ENCODE measurements at places on chromosomes 1 and 21.

DNA sequence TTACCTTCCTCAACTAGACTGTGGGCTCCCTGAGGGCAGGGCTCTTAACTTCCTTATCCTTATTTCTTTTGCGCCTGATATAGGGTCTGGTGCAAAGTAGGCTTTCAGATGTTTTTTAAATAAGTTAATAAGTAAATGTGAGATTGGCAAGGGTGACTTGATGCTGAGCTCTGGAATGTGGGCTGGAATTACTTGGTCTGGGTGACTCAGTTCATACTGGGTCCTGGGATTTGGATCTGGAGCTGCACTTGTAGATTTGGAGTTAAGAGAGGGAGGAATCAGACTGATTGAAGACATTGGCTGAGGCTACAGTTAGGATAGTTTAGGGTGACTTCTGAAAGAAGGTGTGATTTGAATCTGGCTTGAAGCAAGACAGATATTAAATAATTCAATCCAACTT lies 190.9 kb downstream of the GIPC2 start:
- DNase-seq = no peak

DNA sequence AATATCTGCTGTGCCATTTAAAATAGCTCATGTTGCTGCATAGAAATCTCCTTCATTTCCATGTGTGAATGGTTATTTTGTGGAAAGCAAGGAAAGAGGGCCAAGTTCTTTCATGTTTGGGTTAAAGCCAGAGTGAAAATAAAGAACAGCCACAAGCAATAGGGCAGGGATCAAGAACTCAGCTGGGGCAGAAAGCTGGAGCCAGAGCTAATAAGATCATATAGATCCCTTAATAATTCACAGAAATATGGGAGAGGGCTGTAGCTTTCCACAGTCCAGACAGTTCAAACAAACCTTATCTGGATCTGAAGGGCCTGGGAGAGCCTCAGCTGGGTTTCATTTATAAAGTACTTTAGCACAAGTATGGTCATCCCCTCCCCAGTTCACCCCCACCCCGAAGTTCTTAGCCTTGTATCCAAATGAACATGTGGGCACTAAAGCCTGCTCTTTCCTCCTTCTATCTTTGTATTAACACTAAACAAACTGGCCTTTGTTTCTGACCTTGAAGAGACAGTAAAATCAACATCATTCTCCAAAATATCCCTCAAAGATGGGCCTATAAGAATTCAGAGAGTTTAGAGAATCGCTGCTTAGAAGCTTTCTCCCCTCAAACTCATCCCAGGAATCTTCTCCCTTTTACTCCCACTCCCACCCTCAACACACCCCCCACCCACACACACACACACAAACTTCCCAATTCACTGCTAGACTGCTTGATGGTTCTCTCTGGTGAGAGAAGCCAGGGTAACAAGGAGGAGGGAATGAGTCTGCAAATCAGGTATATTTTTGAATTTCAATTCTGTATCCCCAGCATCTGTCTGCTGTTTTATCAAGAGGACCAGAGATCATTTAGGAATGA lies 41.7 kb downstream of the UTP25 start:
- DNase-seq = no peak

DNA sequence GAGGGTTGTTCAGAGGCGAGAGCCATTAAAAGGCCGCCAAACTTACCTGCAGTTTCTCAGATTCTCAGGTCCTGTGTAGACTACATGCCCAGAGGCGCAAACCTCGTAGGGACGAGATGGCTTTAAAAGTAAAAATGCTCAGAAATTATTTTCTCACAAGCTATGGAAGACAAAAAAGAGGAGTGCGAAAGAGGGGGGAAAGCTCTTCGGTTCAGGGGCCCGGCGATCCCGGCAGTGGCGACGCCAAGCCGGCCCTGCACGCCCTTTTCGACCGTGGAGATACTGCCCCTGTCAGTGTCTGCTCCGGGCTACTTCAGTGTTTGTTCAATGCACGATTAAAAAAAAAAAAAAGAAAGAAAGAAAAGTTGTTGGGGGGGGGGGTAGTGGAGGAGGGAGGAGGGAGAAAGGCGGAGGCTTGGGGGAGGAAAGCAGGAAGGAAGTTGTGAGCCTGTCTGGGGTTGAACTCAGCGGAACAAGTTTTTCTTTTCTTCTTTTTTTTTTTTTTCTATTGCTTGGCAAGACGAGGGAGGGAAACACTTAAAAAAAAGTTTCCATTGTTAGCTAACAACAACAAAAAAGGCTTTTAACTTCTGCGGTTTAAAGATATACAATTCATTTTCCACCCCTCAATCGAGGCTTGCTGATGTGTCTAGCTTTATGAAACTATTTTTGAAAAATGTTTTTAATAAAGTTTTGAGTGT lies at the start of gene ITPKB:
Gene ITPKB, minus strand, starts transcription at position 288 of the 701 bp plus-strand sequence. CDS start 1,824 bp downstream, outside the sequence.
- peak; percentile 61 for DNase-seq

GRCh38 chr1:101312147-101312546 lies 75.3 kb downstream of the S1PR1 start:
- DNase-seq = no peak

- no peak for DNase-seq
These were observed 258.3 kb upstream of the SGIP1 start for GRCh38 chr1:66275601-66276023.

DNA sequence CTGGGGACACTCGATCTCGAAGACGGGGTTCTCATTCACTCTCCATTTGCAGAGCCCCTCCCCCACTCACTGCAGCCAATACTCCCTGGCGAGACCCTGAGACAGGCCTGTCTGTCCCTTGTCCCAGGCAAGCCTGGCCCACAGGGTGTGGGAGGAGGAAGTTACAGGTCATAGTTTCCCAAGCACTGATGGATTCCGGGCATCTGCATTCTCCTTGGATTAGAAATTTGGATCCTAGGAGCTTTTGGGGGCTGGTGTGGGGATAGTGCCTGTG lies 11.3 kb downstream of the WNT3A start:
- no peak for DNase-seq

DNA sequence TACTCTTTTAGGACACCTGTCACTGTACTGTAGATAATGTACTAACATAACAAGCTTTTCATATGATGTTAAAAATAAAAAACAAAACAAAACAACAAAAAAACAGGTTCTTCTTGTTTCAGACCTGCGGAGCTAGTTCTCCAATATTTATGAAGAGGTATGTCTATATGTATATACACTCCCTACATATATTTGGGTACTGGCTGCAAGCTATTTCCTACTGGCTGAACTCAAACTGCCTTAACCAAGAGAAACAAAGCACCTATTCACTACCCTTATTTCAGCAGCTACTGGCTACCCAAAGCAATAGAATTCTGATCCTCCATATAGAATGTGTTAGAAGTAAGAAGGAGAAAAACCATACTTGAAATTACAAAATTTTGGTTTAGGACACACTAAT lies 73.5 kb downstream of the ABL2 start:
- DNase-seq = no peak

GRCh38 chr1:108551137-108551862 lies 8.6 kb upstream of the EEIG2 start:
- DNase-seq = no peak

DNA sequence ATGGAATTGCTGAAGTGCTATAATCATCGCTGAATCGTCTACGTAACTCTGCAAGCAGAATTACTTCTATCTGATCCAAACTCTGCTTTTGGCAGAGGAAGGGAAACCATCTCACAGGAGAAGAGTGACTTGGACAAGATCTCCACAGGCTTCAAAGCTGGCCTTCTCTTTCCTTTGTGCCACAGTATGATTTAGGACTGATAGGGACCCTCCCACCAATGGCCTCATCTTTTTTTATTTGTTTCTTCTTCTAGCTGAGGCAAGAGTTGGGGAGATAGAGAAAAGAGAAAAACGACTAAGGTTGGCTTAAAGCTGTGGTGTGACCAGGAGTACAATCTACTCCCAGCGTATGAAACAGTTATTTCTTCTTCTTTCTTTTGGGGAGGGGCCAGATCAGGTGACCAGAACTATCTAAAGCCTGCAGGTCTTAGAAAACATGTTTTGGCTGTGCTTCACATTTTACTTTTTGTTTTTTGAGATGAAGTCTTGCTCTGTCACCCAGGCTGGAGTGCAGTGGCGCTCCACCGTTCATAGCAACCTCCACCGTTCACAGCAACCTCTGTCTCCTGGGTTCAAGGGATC lies 35.0 kb downstream of the ZNF496 start:
- no peak for DNase-seq

- no peak for DNase-seq
These were observed 84.9 kb upstream of the C21orf91 start for GRCh38 chr21:17903929-17904639.

GRCh38 chr1:232416026-232416568 lies 213.8 kb downstream of the SIPA1L2 start:
- DNase-seq = no peak

GRCh38 chr1:180163041-180163440 lies 8.4 kb downstream of the QSOX1 start:
- no peak for DNase-seq

- no peak for DNase-seq
These were observed 14.0 kb downstream of the HSD3B2 start for GRCh38 chr1:119428991-119429390.

- DNase-seq = no peak
These were observed 137.7 kb downstream of the COL11A1 start for GRCh38 chr1:102970496-102971078.

DNA sequence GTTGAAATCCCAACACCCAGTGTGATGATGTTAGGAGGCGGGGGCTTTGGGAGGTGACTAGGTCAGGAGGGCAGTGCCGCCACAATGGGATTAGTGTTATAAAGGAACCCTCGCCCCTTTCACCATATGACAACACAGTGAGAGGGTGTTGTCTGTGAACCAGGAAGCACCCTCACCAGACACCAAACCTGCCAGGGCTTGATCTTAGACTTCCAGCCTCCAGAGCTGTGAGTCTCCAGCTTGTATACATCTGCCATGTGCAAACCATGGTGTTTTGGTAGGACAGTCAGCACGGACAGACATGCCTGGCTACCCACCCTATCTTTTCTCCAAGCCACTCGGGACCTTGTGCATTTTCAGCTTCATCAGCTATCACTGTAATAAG lies 4.0 kb downstream of the TRIM11 start:
- DNase-seq = no peak

DNA sequence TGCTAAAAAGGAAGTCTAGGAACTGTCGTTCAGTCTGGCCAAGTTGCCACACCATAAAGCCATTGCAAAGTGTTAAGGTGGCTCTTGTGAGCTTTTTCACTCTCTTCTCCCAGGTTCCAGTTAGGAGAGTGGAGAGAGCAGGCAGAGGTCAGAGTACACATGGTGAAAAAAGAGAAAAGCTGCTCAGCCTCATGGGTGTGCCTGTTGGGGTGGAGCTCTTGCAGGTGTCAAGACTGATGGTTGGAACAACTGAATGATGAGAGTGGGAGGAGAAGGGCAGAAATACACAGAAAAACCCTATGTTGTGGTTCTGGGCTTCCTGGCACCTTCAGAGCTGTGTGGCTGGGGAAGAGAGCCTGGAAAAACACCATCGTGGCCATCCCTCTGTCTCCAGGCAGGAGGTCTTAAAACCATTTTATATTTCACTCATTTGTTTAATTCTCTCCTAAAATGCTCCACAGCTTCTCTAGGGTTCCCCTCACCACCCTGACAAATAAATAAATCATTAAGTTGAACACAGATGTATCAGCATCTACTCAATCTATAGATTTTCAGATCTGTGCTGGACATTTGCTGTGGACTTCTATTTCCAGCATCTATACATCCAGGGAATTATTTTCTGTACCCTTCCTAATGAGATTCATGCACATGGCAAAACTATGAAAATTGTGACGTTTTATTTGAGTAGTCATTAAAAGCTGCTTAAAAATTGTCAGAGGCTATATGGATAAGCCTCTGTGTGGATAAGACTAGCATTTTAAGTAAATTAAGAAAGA lies 17.5 kb downstream of the UBASH3A start:
- no peak for DNase-seq

GRCh38 chr1:21297975-21298374 lies 7.7 kb upstream of the ECE1 start:
- no peak for DNase-seq

GRCh38 chr1:146051452-146051851 lies 29.9 kb upstream of the HJV start:
- no peak for DNase-seq

DNA sequence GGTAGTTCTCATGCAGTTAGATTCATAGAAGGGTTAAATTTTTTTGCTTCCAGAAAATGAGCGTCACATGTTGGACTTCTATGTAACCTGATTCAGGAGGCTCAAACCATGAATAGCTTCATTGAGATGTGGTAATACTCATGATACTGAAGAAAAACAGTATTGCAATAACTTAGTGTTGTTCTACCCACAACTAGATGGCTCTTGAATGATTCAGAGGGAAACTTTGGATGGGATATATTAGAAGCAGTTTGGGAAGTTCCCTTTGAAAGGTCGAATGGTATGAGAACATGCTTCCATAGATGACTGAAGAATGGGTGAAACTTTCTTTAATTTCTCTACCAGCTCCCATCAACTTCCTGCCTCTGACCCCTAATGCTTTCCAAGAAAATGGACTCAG lies 211.7 kb upstream of the PTGFR start:
- DNase-seq = no peak

DNA sequence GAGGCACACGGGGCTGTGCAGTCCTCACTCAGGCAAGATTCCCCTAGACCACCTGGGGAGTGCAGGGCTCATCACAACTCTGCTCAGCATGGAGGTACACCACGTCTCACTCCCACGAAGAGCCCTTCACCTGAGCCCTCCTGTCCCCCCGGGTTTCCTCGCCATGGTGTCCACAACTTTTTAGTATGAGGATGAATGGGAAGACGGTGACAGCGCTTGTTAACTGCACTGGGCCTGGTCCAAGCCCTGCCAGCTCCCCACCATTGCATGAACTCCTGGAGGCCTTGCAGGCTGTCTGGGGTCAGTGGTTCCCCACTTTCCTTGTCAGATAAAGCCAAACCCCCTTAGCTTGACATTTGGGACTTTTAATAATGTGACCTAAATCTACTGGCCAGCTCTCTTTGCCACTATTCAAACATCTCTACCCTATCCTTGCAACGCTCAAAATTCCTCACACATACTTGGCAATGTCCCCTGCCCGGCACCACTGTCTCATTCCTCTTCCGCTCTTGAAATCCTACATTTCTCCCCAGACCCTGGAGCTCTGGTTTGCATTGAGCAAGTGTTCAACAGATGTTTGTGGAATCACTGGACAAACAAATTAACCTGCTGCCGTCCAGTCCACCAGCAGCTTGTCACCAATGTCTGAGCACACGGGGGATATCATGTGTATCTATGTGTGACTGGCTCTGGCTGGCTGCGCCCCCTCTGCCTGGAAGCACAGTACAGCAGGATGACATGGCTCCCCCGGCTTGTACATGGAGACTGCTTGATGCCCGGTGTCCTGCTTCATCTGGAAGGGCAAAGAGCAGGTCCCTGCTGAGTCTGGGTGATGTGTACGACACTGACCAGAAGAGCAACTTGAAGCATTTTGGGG lies 11.2 kb downstream of the TMEM9 start:
- DNase-seq = no peak

DNA sequence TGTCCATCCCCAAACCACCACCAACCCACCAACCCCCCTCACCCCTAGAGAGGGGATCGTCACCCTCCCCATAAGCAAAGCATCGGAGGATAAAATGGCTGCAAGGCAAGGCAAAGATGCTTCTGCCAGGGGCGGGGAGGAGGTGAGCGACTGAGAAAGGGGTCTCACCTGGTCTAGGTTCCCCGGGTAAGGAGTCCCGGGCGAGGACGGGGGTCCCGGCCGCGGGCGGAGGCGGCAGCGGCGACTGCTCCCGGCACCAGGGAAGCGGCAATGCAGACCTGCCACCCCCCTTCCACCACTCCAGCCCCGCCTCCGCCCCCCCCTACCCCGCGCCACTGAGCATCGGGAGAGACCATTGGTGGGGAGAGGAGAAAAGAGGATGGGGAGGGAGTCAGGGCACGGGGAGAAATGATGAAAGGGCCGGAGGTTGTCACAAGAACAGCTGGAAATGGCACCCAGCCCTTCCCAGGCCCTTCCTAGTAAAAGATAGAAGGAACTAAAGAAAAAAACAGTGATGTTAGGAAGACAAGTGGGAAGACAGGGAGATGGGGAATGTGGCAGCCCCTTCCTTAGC lies at the start of gene SV2A:
Gene SV2A, minus strand, starts transcription at position 274 of the 574 bp plus-strand sequence. CDS start 4,004 bp downstream, outside the sequence.
- DNase-seq = no peak

All from activated CD8-positive, alpha-beta memory T cell treated with anti-CD3 and anti-CD28 coated beads for 4 hours (primary cell).